LHCN-M2 (cell line): ENCODE measurements at places on chromosomes 11 and 22.

DNA sequence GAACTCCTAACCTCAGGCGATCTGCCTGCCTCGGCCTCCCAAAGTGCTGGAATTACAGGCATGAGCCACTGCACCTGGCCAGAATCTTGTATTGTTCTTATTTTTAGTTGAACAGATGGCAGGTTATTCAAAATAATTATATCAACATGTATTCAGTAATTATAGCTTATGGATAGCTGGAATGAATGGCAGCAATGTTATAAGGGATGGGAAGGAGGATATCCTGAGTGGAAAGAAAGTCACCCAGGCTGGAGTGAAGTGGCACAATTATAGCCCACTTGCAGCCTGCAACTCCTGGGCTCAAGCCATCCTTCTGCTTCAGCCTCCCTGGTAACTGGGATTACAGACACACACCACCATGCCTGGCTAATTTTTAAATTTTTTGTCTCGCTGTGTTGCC, 88.1 kb downstream of the MED15 start:
- DNase-seq = no peak

DNA sequence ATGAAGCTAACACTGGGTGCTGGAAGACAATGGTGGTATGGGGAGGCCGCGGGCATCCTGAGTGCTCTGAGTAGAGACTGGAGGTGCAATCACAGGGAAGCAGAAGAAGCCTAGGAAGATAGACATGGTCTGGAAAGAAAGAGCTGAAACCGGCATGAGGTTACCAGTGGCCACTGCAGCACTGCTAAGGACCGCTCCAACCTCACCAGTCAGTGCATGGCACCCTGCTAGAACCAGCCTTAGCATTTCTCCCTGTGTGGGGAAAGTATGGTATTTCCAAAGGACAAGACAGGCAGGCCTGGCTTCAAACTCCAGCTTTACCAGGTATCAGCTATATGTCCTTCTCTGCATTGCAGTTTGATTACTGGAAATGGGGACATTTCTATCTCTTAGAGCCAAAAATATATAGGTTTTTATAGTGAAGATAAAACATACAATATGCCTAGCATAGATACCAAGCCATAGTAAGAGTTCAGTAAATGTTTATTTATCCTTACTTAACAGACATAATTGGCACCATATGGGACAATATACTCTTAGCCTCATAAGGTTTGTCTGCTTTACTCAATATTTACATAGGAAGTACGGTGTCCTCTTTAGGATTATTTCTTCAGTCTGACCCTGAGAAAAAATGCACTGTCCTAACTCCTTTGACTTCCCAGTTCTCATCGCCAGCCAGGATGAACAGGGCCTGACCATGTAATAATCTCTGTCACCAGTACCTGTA, 231.1 kb downstream of the TENM4 start:
- no peak for DNase-seq

- no peak for DNase-seq
Observed at GRCh38 chr11:100397401-100397800, 289.7 kb upstream of the ARHGAP42 start.

DNA sequence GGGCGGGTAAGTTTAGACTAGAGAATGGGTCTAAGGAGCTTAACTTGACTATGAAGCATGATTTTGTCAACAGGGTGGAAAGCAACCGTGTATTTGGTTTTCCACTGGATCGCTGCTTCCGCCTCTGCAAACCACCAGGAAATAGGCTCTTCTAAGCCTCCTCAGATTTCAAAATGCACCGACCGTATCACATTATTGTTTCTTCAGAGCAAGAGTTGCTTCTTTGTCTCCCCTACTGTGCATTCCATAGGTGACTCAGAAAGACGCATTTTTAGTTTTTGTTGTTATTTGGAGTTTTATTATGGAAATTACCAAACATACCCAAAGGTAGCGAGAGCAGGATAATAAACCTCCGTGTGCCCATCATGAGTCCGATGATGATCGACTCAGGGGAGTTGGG, 64.3 kb upstream of the RASD2 start:
- DNase-seq = no peak
